ENCODE measurements at places on chromosomes 4 and X.

DNA sequence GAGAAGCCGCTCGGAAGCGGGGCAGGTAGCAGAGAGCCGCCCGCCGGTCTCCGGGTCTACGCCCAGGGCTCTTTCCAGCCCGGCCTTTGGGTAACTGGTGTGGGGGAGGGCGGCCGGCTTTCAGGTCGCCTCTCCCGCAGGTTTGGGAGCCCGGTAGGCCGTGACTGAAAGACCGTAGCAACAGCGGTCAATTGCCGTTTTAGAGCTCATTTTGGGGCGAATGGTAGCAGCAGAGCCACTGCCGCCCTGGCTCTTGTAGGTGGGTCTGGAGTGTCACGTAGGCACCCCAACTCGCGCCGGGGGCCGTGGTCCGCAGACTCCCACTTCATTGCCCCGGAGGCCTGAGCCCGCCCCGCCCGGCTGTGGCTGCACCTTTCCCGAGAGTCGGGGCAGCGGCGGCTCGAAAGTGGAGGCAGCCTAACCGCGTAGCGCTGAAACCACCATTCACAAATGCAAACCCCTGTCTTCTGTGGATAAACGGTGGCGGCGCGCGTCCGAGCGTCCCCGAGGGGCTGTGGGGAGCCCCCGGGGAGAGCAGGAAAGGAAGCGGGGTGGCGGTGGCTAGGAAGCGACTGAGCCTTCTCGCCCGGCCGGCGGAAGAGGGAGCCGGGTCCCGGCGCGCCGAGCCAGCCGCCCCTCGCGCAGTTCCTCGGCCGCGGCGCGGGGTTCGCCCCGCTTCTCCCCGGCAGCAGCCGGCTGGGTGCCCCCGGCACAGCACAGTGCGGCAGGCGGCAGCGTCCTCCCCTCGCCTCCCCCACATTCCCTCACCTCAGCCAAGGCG is 2185.1 kb upstream of the TENM3 start:
- DNase-seq, result peak; percentile 25

- no peak for DNase-seq
These were observed 730 bp downstream of the VBP1 start for GRCh38 chrX:155216940-155217440.

- no peak for DNase-seq
These were observed 178.7 kb downstream of the DCTD start for GRCh38 chr4:182738283-182739047.

DNA sequence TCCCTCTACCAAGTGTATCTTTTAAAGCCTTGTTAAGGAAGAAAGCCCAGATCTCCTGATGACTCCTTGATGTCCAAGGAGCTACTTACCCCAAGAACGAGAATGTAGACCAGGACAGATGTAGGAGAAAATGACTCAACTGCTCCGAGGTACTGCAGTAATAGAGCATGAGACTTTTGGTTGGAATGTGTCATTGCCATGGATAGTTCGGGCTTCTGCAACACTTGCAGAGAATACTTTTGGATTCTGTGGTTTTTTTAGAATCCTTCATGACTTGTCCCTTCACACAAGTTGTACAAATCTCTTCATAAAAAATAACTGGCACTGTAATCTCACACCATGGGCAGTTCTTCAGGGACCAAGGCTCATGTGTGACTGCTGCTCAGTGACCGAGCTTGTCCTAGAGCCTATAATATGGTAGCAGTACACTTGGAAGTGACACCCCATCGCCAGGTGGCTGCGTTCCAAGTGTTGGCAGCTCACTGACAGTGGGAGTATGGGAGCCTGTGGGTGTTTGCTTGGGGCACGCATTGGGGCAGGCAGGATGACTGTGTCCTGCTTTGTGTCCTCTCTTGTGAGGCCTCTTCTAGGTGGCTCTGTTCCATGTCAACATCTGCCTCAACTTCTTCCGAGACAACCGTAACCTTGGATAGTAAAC is 87.9 kb upstream of the WDR1 start:
- no peak for DNase-seq

GRCh38 chr4:93747220-93747619 is 81.3 kb upstream of the ATOH1 start:
- DNase-seq, result no peak

DNA sequence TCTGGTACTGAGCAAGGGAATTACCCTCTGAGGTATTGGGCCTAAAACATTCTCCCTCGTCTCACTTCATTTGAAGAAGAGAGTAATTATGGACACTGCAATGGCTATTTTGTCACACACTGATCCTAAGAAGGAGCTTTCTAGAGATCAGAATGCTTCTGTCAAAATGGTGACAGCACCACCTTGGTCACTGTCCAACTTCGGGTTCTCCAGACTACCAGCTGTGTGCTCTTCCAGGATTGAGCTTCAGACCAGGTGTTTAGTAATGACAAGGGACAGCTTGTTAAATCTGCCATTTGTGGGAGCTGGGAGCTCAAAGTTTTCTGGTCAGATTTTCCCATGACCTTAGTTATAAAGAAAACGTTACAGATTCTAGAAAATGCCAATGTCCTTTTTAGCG is 105.4 kb downstream of the POLA1 start:
- DNase-seq, result no peak

DNA sequence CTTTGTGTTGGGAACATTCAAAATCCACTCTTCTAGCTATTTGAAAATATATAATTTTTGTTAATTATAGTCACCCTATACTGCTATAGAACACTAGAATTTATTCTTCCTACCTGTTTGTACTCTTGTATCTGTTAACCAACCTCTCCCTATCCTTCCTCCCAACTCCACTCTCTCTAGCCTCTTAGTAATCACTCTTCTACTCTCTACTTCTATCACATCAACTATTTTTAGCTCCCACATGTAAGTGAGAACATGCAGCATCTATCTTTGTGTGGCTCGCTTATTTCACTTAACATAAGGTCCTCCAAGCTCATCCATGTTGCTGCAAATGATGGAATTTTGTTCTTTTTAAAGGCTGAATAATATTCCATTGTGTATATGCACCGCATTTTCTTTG is 537.3 kb downstream of the MID1IP1 start:
- DNase-seq, result no peak

DNA sequence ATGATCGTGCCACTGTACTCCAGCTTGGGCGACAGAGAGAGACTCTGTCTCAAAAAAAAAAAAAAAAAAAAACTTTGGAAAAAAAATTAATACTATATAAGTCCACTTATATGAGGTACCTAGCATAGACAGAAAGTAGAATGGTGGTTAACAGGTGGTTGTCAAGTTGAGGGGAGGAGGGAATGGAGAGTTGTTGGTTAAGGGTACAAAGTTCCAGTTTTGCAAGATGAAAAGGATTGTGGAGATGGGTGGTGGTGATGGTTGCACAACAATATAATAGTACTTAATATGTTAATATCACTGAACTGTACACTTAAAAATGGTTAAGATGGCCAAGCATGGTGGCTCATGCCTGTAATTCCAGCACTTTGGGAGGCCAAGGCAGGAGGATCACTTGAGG is 4.1 kb upstream of the IL9R start:
- no peak for DNase-seq

- DNase-seq, result no peak
These were observed 13.8 kb downstream of the CLDN34 start for GRCh38 chrX:9980927-9981326.

- DNase-seq, result no peak
These were observed 18.7 kb upstream of the ZNF157 start for GRCh38 chrX:47351706-47352105.

GRCh38 chrX:155334486-155335336 is at the start of gene CLIC2:
Gene CLIC2 (minus strand): TSS chrX:155334614. CDS start chrX:155334427, 187 bp downstream.
- DNase-seq, result no peak

GRCh38 chr4:140423106-140423505 is 4.3 kb downstream of the CLGN start:
- no peak for DNase-seq

DNA sequence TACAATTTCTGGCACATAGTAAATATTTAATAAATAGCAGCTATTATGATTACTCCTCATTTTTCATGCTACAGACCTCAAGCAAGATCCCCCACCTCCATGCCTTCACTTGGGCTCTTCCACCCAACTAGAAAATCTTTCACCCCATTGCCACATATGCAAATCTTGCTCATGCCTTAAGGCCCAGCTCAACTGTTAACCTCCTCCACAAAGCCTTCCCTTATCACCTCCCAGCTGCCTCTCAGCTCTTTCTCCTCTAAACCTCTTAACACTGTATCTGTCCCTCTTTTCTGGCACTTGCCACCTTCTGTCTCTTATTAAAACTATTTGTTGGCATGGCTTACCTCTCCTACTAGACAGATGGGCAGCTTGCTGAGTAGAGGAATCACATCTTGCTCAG is 51.5 kb downstream of the PJA1 start:
- DNase-seq, result no peak

DNA sequence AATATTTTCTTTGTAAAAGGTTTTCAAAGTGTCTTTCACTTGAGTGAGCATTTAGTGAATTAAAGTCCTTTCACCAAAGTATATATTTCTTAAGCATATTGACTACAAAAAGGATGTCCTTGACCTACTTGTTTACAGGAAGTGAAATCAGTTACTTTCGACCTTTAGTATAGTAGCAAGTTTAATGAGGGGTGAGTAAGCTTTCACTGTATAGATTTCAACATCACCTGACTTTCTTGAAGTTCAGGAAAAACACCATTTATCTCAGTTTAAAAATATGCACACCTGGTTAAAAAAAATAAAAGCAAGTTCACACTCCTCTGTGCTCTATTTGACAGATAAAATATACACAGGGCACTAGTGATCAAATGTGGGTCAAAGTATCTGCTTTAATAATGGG is 88.1 kb downstream of the CCSER1 start:
- no peak for DNase-seq

- DNase-seq, result no peak
These were observed 25.4 kb upstream of the AFAP1 start for GRCh38 chr4:7964890-7965662.

GRCh38 chr4:181258569-181258968 is 984.6 kb upstream of the TENM3 start:
- DNase-seq, result no peak

DNA sequence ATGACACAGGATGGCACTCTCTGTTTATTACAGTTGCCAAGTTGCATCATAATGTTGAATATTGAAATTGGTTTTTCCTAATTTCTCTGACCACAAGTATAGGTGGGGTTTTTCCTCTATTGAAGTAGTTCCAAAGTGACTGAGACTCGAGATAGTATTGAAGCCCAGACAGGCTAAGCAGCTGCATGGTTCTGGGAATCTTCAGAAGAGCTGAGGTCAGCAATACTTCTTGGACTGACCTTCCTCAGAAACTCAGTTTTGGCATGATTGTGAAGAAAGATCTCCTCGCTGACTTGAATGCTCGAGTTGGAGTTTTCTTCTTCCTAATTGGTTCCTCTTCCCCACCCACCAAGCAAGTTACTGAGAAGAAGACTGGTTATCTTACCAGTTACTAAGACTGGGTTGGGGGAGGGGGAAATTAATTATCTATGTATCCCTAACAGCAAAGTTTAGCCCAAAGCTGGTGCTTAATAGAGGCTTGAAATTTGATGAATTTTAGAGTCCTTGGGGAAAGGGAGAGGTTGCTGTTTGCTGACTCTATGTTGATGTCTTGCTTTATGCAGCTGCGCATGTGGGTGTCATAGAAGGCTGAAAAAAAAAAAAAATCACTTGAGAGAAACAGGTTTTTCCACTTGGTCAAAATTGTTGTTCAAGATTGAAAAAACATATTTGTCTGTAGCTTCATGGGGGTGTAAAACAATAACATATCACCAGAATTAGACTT is 91.1 kb downstream of the P2RY10 start:
- no peak for DNase-seq

GRCh38 chr4:73080789-73081188 is 11.3 kb upstream of the COX18 start:
- DNase-seq, result no peak

GRCh38 chr4:99047710-99048109 is 40.9 kb downstream of the ADH5 start:
- DNase-seq, result no peak

GRCh38 chr4:865121-865465 is 39.2 kb upstream of the CPLX1 start:
- DNase-seq, result no peak

DNA sequence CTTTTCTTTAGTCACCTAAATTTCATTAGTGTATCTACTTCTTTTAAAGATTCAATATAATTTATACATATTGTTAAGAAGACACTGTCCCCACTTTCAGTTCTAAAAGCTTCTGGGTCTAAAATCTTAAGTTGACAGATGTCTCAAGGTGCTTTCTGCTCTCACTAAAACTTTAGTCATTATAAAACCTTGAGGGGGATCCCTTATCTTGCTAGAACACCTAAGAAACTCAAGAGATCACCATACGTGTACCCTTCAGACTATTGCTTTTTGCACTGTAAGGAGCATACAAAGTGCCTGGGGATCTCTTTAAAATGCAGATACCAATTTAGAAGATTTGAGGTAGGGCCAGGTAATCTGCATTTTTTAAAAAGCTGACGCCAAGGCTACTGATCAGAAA is 30.1 kb downstream of the CYBB start:
- DNase-seq, result no peak

- no peak for DNase-seq
These were observed 21.9 kb downstream of the ACSL1 start for GRCh38 chr4:184803874-184804273.

- DNase-seq, result no peak
These were observed 65.1 kb downstream of the MAB21L2 start for GRCh38 chr4:150647008-150647407.

DNA sequence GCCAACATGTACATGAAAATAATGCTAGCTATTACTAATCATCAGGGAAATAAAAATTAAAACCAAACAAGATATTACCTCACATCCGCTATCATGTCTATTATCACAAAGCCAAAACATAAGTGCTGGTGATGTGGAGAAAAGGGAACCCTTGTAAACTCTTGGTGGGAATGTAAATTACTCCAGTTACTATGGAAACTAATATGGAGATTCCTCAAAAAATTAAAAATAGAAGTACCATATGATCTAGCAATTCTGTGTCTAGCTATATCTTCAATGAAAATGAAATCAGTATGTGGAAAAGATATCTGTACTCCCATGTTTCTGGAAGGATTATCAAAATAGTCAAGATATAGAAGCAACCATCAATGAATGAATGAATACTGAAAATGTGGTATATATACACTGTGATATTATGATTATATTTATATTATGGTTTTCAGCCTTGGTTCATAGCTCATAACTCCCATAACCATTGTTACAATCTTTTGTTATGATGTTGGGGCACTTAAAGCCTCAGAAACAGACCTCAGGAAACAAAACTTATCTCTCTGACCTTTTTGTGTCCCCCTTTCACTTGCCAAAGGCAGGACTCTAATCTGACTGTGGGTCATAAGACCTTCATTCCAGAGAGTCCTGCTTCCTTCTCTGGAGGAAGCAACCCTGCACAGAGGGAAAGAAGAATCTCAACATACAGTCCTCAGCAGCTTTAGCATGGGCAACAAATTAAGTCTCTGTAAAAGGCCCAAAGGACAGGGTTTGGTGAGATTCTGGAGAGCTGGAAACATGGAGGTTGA is 933.2 kb downstream of the ADGRL3 start:
- DNase-seq, result no peak

GRCh38 chr4:100294356-100294755 is 104.1 kb upstream of the DDIT4L start:
- DNase-seq, result no peak

- DNase-seq, result no peak
These were observed 41.7 kb upstream of the DDX60 start for GRCh38 chr4:168360271-168360670.
